ENCODE measurements at places on chromosomes 5 and 9. TPM values are rescaled to one million over a fixed set of nuclear protein-coding genes. Genes with fewer than 3 reads are reported as not detected.

DNA sequence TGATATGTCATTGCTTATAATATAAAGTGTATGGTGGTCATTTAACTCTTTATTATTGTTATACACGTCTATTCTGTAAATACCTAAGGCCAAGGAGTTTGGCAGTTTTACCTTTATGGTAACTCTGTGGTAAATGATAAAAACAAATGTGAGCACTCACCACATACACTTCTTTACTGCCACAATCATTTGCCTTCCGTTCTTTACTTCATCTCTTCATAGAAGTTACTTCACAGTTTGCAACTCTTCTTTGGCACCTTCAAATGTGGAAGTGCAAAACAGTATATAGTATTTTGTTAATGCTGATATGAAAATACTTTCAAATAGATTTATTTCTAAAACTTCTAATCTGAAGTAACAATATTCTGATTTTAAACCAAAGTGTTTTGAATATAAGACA lies 4.4 kb upstream of the MEF2C start:
- no peaks in the 10 kb centered on the region for H3K27me3 ChIP-seq
- no peak overlapping the region for H3K27ac ChIP-seq
- 0 out of 2 replicates have a peak, but pooled peaks cover 5% of the 10 kb centered on the region for H3K4me1 ChIP-seq
- H3K4me3 ChIP-seq, result no peak overlapping the region
- no peak for DNase-seq
- H3K36me3 ChIP-seq, result no peaks in the 10 kb centered on the region

DNA sequence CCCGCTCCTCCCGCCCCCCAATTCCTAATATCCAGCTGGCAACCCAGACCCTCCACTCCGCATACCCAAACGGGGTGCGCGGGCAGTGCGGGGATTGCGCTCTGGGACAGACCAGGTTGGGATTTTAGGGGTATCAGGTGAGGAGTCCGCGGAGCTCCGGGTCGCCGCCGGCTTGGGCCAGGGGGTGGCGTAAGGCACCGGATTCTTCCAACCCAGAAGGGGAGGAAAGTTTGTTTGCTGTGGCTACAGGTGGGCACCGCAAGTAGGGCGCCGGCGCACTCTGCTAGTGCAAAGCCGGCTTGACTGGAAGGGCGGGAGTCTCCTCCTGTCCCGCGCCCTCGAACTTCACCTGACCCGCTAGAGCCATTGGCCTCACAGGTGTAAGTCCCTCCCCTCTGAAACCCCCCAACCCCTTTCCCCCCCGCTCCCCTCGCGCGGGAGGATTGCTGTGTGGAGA lies 709 bp downstream of the IQGAP2 start:
- no peaks in the 10 kb centered on the region for H3K36me3 ChIP-seq
- peaks cover 68% of the 10 kb centered on the region for H3K4me1 ChIP-seq
- peak overlapping the region; percentile 97 for H3K27ac ChIP-seq
- H3K4me3 ChIP-seq, result peak overlapping the region; percentile 64
- H3K27me3 ChIP-seq, result no peaks in the 10 kb centered on the region

GRCh38 chr5:17406423-17406838 lies 91.6 kb upstream of the TAF11L2 start:
- no peak overlapping the region for H3K27ac ChIP-seq
- H3K4me1 ChIP-seq, result peaks cover 9% of the 10 kb centered on the region
- H3K4me3 ChIP-seq, result no peak overlapping the region
- H3K27me3 ChIP-seq, result peaks cover 12% of the 10 kb centered on the region
- no peaks in the 10 kb centered on the region for H3K36me3 ChIP-seq

The ZNF618 gene
- 0.06 TPM for total RNA-seq

- H3K4me1 ChIP-seq, result no peaks in the 10 kb centered on the region
- no peak overlapping the region for H3K4me3 ChIP-seq
- no peaks in the 10 kb centered on the region for H3K36me3 ChIP-seq
- peaks cover 19% of the 10 kb centered on the region for H3K27me3 ChIP-seq
Measured at GRCh38 chr9:111986035-111986556, 89.5 kb downstream of the UGCG start.

DNA sequence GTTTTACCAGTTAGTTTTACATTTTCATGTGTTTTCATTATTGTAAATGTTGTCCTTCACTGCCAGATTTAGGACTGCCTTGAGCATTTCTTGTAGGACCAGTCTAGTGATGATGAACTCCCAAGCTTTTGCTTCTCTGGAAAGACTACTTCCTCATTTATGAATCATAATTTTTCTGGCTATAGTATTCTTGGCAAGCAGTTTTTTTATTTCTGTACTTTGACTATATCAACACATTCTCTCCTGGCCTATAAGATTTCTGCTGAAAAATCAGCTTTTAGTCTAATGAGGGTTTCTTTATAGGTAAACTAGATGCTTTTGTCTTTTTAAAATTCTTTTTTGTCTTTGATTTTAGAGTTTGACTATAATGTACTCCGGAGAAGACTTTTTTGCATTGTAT lies 256.8 kb upstream of the GRAMD2B start:
- H3K4me3 ChIP-seq, result no peak overlapping the region
- no peak overlapping the region for H3K27ac ChIP-seq
- H3K4me1 ChIP-seq, result no peaks in the 10 kb centered on the region
- no peaks in the 10 kb centered on the region for H3K36me3 ChIP-seq
- DNase-seq, result no peak

GRCh38 chr5:114898602-114899001 lies 271.1 kb downstream of the TRIM36 start:
- no peak overlapping the region for H3K27ac ChIP-seq
- H3K27me3 ChIP-seq, result no peaks in the 10 kb centered on the region
- no peak overlapping the region for H3K4me3 ChIP-seq

The TMEM215 gene
- total RNA-seq, result not detected

GRCh38 chr9:88447431-88447830 lies 59.2 kb downstream of the SPIN1 start:
- DNase-seq, result no peak
- peaks cover 32% of the 10 kb centered on the region for H3K4me1 ChIP-seq
- no peaks in the 10 kb centered on the region for H3K27me3 ChIP-seq
- H3K36me3 ChIP-seq, result peaks cover 4% of the 10 kb centered on the region

The PDCD1LG2 gene
- total RNA-seq, result not detected

DNA sequence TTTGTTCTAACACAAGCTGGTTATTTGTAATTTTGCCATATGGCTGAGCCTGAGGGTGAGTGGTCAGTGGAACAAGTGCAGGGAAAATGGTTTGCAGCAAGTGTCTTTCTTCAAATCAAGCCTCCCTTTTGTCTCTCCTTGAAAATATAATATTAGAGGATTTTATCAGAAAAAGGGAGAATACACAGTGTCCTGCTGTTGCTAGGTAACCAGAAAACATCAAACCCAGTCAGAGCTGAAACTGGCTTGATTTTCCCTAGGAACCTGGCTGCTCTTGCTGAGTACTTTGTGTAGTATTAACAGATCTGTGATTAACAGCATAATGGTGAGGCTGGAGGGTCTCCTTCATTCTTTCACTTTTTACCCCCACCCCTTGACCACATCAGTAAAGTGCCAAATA lies 314.0 kb downstream of the ARHGEF28 start:
- no peak overlapping the region for H3K27ac ChIP-seq
- no peak overlapping the region for H3K4me3 ChIP-seq
- H3K36me3 ChIP-seq, result peaks cover 2% of the 10 kb centered on the region
- peaks cover 6% of the 10 kb centered on the region for H3K4me1 ChIP-seq

DNA sequence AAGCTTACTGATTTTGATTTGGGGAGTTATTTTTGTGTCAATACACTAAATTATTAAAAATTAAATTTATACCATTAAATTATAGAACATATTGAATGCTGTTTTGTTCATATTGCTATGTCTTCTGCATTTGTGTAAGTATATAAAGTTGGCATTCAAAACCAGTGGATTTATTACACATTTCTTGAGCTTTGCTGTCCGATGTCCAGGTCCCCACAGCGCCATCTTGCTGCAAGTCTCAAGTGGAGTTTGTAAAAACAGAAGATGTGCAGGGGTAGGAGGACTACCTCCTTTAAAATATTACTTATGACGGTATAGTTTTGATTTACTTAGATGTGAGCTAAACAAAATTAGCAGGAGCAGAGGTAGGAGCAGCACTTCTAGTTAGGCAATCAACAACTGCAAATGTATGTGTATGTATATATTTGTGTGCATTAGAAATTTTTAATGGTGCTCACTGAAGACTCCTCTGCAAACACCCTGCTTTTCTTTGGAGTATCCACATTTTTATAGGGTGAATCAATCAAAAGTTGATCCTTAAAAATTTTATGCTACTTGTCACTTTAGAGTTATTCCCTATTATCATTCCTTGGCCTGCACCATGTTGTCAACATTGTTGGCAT lies 37.4 kb downstream of the CPEB4 start:
- H3K27me3 ChIP-seq, result no peaks in the 10 kb centered on the region
- H3K4me3 ChIP-seq, result no peak overlapping the region
- peaks cover 69% of the 10 kb centered on the region for H3K4me1 ChIP-seq
- H3K36me3 ChIP-seq, result peaks cover 12% of the 10 kb centered on the region
- DNase-seq, result no peak

GRCh38 chr5:62896121-62896893 lies 317.7 kb downstream of the LRRC70 start:
- no peak overlapping the region for H3K27ac ChIP-seq
- no peaks in the 10 kb centered on the region for H3K4me1 ChIP-seq
- H3K27me3 ChIP-seq, result no peaks in the 10 kb centered on the region
- H3K4me3 ChIP-seq, result no peak overlapping the region
- DNase-seq, result no peak

GRCh38 chr5:43643750-43644149 lies 40.8 kb downstream of the NNT start:
- no peaks in the 10 kb centered on the region for H3K36me3 ChIP-seq
- no peak for DNase-seq
- no peaks in the 10 kb centered on the region for H3K27me3 ChIP-seq
- no peak overlapping the region for H3K27ac ChIP-seq

- peak overlapping the region; percentile 21 for H3K27ac ChIP-seq
- peaks cover 3% of the 10 kb centered on the region for H3K36me3 ChIP-seq
- DNase-seq, result no peak
- peaks cover 48% of the 10 kb centered on the region for H3K4me1 ChIP-seq
- H3K27me3 ChIP-seq, result no peaks in the 10 kb centered on the region
Measured at GRCh38 chr5:57179262-57180200, 5.7 kb downstream of the GPBP1 start.

The WDR70 gene
- total RNA-seq, result 40.4 TPM

GRCh38 chr5:122183098-122183787 lies 53.9 kb downstream of the ZNF474 start:
- no peaks in the 10 kb centered on the region for H3K27me3 ChIP-seq
- no peak overlapping the region for H3K27ac ChIP-seq
- no peak for DNase-seq
- H3K36me3 ChIP-seq, result no peaks in the 10 kb centered on the region

The SLC4A9 gene
- total RNA-seq, result not detected

- H3K4me1 ChIP-seq, result peaks cover 68% of the 10 kb centered on the region
- H3K4me3 ChIP-seq, result peak overlapping the region; percentile 75
- peak overlapping the region; percentile 85 for H3K27ac ChIP-seq
Measured at GRCh38 chr9:33291031-33291397, 698 bp downstream of the NFX1 start.

The LHX2 gene
- not detected for total RNA-seq

The PCDHGA10 gene
- total RNA-seq, result 0.18 TPM

DNA sequence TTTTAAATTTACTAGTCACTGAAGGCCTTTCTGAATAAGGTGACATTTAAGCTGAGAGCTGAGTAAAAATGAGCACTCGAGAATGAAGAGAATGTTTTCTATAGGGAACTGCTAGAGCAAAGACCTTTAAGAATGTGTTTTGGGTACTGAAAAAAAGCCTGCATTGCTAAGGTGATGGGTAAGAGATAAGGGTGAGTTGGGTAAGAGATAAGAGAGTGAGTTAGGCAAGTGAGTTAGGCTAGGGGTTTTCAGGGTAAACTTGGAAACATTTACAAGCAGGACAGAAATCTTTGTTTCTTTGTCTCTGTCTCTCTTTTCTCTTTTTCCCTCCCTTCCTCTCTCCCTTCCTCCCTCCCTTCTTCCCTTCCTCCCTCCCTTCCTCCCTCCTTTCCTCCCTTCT lies 5.6 kb downstream of the RAD23B start:
- no peak for DNase-seq
- H3K36me3 ChIP-seq, result no peaks in the 10 kb centered on the region
- H3K27me3 ChIP-seq, result no peaks in the 10 kb centered on the region

The PHYHD1 gene
- 10.6 TPM for total RNA-seq

- DNase-seq, result no peak
- no peaks in the 10 kb centered on the region for H3K27me3 ChIP-seq
- no peak overlapping the region for H3K27ac ChIP-seq
- H3K4me3 ChIP-seq, result no peak overlapping the region
Measured at GRCh38 chr5:23631302-23632045, 124.1 kb downstream of the PRDM9 start.

The CDH6 gene
- not detected for total RNA-seq

The ABCA1 gene
- 40.0 TPM for total RNA-seq
